ENCODE measurements at places on chromosomes 5 and 9.

GRCh38 chr5:78514427-78515330 is 133.9 kb downstream of the LHFPL2 start:
- DNase-seq = no peak

- DNase-seq = no peak
These were observed 2.1 kb upstream of the OSMR start for GRCh38 chr5:38843665-38844064.

DNA sequence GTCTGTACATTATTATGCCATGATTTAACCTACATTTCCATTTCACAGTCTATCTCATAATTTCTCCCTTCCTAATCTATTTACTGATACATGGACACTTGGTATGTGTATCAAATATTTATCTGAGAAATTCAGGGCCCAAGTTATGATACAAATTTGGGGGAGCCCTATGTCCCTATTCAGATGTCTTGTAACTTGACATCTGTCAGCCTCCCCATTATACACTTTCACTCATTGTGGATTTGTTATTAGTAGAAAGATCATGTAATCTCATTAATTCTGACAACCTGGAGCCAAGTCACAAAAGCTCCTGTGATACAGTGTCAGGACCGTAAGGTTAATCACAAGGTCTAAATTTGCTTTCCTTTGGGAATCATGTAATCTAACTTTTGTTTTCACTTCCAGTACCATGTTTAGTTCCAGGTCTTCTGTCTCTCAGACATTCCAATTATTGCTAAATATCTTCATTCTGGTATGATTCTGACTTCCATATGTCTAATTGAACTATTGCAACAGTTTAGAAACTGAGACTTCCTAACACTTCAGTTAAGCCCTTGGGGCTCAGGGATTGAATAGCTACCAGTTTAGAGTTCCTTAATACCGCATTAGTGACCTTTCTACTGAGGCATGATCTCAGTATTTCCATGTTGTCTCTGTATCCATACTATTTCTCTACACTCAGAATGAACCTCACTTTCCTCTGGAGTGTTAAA is 182.9 kb upstream of the NUDT12 start:
- no peak for DNase-seq

GRCh38 chr5:169856571-169856970 is 123.7 kb downstream of the INSYN2B start:
- no peak for DNase-seq

DNA sequence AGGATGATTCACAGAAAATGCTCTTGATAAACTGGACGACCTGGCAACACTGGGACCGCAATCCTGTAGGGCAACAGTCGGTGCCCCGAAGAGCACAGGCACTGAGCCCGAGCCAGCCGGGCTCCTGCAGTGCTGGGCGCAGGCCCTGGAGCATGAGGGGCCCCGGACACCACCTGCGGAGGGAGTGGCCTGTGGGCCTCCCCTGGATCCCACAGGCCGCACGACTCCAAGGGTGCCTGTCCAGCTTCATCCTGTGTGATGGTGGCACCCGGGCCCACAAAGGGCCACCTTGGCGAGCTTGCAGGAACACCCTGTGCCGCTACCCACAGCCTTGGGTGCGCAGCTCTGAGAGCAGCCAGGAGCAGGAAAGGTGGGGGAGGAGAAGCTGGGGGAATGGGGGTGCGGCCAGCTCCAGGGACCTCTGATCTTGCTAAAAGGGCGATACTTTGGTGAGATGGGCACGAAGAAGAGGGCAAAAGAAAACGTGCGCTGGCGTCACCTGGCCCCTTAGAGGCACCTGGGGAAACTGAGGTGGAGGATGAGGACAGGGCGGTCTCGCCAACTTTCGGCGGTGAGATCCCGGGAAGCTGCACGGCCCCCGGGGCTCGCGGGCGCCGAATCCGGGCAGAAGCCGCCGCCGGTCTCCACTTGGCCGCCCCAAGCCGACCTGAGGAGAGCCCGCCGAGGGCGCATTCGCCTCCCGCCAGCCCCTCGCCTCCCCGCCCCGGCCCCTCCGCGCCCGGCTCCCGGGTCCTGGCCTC is 722 bp downstream of the TBC1D9B start:
- DNase-seq = no peak

DNA sequence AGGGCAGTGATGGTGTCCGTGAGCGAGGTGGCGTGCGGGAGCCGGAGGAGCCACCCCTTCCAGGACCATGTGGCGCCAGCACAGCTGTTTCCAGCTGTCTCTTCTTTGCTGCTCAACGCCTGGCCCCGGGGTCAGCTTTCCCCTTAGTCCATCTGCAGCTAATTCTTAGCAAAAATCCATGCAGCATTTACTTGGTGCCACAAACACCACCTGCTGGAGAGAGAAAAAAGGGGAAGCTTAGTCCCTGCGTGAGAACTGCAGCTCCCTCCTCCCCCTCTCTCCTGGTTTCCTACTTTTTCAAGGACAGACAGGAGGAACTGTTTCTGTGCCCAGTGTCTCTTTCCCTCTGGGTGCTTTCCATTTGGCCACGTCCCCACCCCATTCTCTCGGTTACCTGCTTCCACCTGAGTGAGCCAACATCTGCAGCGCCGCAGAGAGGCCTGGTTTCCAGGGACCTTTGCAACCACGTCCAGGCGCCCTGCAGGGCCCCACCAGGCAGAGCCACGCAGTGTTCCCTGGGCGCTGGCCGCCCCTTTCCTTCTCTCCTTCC is 3.4 kb downstream of the SLC6A19 start:
- no peak for DNase-seq

GRCh38 chr9:132250324-132251262 is 88.7 kb downstream of the NTNG2 start:
- no peak for DNase-seq

- no peak for DNase-seq
These were observed 31.8 kb downstream of the SEC61B start for GRCh38 chr9:99253772-99254431.

DNA sequence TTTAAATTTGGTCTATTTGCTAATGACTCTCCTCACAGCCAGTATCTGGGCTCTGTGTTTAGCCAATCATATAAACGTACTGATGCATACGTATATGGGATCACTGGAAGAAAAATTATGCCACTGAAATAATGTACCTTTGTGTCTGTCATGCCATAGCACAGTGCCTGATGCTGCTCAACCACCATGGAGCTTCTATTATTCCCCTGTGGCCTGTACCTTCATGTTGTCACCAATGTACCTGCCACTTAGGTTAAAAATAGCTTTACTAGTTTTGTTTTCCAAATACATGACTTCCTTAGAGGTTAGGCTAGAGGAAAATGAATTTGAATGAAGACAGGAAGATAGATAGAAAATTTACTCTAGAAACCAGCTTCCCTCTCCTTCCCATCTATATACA is 34.6 kb downstream of the HACD4 start:
- no peak for DNase-seq

DNA sequence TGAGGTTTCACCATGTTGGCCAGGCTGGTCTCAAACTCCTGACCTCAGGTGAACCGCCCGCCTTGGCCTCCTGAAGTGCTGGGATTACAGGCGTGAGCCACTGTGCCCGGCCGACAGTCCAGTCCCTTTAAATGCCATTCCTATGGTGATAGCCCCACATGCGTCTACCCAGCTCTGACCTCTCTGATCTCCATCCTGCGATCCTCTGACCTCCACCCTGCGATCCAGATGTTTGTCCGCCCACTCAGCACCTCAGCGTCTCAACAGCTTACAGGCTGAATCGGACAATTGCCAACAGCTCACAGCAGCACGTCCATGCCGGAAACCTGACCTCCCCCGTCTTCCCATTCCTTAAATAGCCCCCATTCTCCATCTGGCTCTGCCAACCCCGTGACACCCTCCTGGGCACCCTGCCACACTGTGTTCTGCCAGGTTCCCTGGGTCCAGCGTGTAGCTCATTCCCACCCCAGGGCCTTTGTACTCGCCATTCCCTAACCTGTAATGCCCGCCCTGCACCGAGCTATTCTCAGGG is 44.0 kb upstream of the RNU6ATAC start:
- DNase-seq = peak; percentile 78

DNA sequence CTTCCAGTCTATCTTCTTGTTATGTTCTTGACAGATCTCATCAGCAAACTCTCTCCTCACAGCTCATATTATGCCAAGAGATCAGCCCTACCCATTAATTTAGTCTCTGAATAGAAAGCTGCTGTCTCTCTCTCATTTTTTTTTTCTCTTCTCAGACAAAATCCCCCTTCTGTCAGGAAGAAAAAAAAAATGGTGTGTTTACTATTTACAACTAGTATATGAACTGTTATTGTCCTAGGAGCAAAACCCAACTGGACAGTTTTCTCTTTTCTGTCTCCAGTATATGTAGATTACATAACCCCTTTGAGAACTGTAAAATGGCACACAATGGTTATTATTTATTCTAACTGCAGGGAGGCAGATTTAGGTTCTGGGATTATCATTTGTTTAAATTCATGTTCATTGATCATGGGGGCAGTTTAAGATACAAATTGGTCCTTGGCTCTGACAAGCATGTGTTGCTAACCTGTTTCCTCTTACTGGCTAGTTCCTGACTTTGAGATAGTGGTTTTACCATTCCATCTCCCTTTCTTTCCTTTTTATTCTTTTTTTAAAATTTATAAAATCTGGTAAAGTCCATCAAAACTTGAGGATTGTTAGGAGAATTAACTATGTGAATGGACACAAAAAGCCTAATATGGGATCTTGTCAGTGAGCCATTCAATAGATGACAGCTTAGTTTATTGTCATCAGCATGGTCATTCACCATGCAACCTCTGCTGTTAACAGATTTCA is 210.0 kb upstream of the PAPPA start:
- DNase-seq = no peak

DNA sequence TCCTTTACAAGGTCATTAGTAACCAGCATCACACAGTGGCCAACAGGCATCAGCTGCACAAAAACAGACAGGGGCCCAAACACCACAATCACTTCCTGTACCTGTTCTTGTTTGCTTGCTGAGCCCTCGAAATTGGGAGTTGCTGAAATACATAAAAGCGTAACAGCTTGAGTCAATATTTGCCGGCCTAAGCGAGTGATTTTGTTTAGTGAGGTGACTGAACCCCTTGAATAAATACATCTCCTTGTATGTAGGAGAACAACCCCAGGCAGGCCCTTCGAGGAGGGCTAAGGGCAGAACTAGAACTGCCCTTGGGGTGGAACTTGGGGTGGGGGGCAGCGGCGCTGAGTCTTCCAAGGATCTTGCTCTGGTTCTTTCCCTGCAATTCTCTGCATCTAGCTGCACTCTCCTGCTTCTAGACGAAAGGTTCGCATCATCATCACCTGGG is 502.5 kb downstream of the RASEF start:
- DNase-seq = no peak

DNA sequence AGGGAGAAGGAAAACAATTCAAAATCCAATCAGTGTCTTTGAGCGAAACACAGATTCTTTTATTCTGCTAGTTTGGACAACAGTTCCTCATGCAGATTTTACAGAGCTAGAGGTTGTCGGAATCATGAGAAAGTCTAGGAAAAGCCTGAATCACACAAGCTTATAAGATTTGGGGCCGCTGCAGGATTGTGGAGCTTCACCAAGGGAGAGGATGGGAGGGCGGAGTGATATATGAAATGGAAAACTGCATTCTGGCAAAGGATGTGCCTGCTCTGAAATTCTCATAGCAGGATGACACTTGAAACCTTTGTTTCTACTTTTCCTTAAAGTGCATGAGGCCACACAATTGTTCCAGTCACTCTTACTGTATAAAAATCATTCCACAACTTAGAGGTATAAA is 134.3 kb downstream of the OR2K2 start:
- no peak for DNase-seq

DNA sequence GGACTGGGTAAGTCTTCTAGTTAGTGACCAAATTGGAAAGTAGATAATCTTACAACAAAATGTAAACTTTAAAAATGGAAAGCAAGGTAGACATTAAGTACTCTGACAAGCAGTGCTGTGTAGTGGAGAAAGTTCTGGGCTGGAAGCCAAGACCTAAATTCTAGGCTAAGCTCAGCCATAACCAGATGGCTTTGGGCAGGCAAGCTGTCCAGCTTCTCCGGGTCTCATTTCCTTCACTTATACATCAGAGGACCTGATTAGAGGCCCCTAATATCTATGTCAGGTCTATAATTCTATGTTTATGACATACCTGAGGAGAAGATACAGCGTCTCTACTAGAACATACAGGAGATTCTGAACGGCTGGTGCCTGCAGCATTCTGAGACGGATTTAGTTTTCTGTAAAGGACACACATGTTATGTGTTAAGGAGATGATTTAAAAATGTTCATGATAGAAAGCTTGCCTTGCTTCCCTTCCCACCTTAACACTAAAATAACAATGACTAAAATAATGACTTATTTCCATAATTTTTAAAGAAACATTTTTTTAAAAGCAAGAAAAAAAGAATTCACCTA is 61.2 kb downstream of the ELL2 start:
- DNase-seq = peak; percentile 52

- no peak for DNase-seq
These were observed 172.0 kb downstream of the DENND1A start for GRCh38 chr9:123757960-123758359.

GRCh38 chr9:34125681-34126206 is 754 bp downstream of the DCAF12 start:
- no peak for DNase-seq

- DNase-seq = no peak
These were observed 225.6 kb downstream of the ARHGEF28 start for GRCh38 chr5:73851471-73852181.

DNA sequence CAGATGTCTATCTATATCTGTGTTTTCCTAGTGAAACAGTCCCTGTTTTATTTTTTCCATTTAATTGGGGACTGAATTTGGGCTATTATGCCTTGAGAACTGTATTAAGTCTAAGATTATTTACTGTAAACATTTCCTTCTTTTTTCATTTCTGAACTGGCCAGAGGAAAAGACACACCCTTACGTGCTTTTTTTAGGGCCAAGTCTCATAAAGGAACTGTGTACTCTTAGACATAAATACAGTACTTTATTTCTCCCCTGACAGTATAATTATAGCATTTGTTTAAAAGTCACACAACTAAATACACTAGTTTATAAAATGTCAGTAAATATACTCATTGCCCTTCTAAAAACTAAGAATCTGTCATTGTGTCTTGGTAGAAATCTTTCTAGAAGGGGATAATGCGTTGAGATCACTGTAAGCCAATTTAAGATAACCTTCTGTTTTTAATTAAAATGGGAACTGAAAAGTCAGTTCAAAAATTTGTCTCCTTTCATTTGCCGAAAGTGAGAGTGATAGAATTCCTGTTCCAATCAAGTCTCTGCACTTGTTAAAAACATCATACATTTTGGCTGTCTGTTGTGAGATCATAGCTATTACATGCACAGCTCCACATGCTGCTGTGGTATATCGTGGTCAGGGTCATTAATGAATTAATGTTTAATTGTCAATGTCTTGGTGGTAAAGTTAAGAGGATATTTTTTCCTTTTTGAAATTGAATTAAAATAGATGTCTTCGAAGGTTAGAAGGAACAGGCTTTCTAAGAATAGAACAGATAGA is 132.1 kb downstream of the FOCAD start:
- no peak for DNase-seq

GRCh38 chr5:133841831-133842750 is 126.3 kb downstream of the C5orf15 start:
- no peak for DNase-seq

Data from heart left ventricle (tissue), 16 donors.